LHCN-M2 (cell line): ENCODE measurements at places on chromosomes 13 and 19. TPM values are rescaled to one million over a fixed set of nuclear protein-coding genes. Genes with fewer than 3 reads are reported as not detected.

The JAK3 gene
- 0.45 TPM in 1 of 2 replicates, not detected in the other for total RNA-seq

DNA sequence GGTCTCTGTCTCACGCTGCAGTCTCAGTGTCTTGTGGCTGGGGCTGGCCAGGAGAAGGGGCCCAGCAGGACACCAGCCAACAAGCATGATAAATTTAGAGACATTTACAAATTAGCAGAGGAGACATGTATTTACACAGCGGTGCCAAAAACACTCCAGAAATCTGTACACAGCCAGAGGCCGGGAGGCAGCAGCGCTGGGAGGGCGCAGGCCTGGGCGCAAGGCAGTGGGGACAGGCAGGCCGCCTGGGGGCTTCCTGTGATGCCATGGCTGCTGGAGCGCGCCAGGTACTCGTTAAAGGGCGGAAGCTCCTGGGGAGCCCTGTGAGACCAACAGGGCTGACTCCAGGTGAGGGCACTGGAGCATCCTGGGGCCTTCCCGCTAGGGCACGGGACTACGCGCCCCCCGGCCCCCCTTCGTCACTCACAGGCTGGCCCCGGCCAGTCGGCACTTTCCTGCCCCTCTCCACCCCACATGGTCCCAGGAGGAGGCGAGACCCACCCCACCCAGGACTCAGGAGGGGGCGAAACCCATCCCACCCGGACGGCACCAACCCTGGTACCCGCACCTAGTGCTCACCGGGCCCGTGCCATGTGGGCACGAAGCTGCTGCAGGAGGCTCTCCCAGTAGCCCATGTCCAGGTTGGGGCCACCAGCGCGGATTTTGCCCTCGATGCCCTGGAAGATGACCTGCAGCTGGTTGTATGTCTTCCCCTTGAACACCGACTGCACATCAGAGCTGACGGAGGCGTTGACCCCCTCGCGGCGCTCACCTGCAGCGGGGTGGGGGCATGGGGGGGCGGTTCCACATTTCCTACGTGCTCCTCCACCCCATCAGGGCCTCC, 7.4 kb upstream of the TBXA2R start:
- no peak for DNase-seq

DNA sequence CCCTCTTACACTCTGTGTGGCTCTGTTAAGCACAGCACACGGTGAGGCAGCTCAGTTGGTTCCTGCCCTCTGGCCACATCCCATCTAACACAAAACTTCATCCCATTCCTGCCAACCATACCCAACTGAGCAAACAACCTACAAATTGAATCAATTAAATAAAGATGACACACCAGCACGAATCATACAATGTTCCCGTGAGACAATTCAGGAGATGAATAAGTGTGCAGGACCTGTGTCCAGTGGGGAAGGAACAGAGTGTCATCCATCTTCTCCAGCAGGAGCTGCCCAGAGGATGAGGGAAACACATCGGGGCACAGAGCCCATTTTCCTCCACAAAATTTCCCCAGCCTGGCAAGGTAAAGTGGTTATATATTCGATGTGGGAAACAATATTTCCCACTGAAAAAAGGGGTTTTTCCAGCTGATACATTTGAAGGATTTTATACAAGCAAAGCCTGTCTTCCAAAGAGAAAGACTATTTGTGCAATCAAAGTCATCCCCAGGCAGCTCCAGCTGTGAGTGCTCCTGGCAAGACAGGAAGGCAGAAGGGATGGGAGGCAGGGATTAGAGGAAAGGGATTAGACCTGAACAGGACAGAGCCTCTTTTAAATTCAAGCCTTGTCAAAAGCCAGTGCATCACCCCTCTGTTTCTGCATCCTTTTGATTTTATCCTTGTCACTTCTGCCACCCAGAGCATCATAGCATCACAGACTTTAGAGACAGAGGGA, 240.2 kb downstream of the LHFPL6 start:
- peak; percentile 55 for DNase-seq

The NKPD1 gene
- total RNA-seq = 0.06 TPM in 1 of 2 replicates, not detected in the other

DNA sequence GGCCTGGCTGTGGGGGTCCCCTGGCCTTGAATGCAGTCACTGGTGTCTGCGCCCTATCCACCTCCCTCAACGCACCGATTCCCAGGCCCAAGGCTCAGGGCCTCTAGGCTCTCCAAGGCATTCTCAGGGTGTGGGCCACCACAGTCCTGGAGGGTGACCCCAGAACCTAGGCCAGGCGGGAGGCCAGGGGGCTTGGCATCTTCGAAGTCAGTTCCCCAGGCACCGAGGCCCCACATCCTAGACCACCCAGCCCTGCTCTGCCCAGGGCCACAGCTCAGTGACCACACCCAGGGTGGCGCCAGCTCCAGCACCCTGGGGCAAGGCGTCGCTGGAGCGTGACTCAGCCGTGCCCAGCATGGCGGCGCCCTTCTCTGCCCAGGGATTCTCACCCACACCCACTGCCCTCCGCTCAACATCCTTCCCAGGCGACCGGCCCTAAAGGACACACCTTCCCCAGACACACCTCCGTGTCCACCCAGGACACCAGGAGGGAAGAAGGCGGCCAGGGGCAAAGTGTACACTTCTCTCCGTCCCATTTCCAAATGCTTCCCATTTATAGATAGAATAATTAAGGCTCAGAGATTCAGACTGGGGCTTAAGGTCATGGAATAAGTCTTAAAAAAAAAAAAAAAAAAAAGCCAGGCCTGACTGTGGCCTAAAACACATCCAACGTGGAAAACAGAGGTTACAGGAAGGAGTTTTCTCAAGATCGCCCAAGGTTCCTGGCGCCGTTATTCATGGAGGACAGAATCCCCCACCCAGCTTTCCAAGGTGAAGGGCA, 36.4 kb upstream of the NANOS3 start:
- DNase-seq = peak; percentile 72

GRCh38 chr13:98834254-98834960, 81.9 kb upstream of the SLC15A1 start:
- no peak for DNase-seq

DNA sequence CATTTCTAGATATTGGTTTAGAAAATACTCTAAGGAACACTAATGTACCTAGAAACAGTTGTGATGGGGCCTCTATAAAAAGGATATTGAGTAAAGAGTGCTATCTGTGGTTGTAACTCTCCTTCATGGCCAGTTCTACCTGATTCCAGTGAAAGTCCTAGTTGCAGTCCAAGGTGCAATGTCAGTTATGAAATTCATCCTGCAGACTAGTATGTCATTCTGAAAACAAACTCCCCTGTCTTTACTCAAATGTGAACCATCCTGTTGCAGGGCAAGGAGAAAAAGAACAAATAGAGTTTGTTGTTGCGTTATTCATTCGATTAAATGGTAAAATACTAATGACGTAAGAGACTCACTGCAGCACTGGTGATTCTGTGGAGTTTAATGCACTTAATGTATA, 18.3 kb upstream of the N4BP2L1 start:
- no peak for DNase-seq
